ENCODE measurements at places on chromosomes 5 and 9. TPM values are rescaled to one million over a fixed set of nuclear protein-coding genes. Genes with fewer than 3 reads are reported as not detected.

The CCDC180 gene
- total RNA-seq: 4.6 TPM

The TEX48 gene
- total RNA-seq: 0.83 TPM

The GPR150 gene
- total RNA-seq: 1.2 TPM

The FOXD1 gene
- total RNA-seq: not detected

The SLC45A2 gene
- total RNA-seq: 0.19 TPM

- no peak for DNase-seq
- H3K27ac ChIP-seq: no peak overlapping the region
- no peaks in the 10 kb centered on the region for H3K36me3 ChIP-seq
- H3K4me3 ChIP-seq: no peak overlapping the region
- peaks cover 8% of the 10 kb centered on the region for H3K4me1 ChIP-seq
- H3K27me3 ChIP-seq: peaks cover 7% of the 10 kb centered on the region
Measured at GRCh38 chr5:159906463-159906862, 9.8 kb upstream of the ADRA1B start.

- no peak for DNase-seq
- H3K4me1 ChIP-seq: no peaks in the 10 kb centered on the region
- H3K27ac ChIP-seq: no peak overlapping the region
- no peak overlapping the region for H3K4me3 ChIP-seq
Measured at GRCh38 chr5:64156261-64156660, 9.4 kb upstream of the RNF180 start.

- H3K4me3 ChIP-seq: peak within 1 kb of the TSS; percentile 61
- H3K27ac ChIP-seq: peak within 1 kb of the TSS; percentile 69
Measured at GRCh38 chr9:4666042-4666699, at the start of gene SPATA6L. SPATA6L (minus strand) TSS chr9:4666480; CDS start chr9:4666250, 230 bp downstream.

- H3K27me3 ChIP-seq: no peaks in the 10 kb centered on the region
- H3K4me3 ChIP-seq: no peak overlapping the region
- H3K36me3 ChIP-seq: no peaks in the 10 kb centered on the region
- DNase-seq: no peak
- H3K4me1 ChIP-seq: peaks cover 10% of the 10 kb centered on the region
- no peak overlapping the region for H3K27ac ChIP-seq
Measured at GRCh38 chr9:72012646-72013045, 47.8 kb downstream of the C9orf57 start.

DNA sequence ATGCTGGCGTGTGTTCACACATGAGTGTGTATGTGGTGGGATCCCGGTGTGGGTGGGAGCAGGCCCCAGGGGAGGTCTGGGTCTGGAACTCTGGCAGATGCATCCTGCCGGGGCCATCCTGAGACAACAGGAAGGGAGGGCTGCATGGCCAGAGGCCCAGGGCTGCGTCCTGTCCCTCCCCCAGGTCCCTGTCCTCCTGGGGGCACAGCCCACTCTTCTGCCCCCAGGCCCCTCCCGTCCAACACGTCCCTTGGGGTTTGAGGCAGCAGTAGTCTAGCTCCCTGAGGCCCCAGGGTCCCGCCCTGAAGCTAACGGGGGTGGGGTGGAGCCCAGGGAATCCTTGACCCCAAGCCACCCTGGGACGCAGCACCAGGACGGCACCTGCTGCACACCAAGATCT, 16.6 kb downstream of the FLT4 start:
- H3K27me3 ChIP-seq: no peaks in the 10 kb centered on the region
- no peak overlapping the region for H3K27ac ChIP-seq
- no peaks in the 10 kb centered on the region for H3K36me3 ChIP-seq
- no peak for DNase-seq

DNA sequence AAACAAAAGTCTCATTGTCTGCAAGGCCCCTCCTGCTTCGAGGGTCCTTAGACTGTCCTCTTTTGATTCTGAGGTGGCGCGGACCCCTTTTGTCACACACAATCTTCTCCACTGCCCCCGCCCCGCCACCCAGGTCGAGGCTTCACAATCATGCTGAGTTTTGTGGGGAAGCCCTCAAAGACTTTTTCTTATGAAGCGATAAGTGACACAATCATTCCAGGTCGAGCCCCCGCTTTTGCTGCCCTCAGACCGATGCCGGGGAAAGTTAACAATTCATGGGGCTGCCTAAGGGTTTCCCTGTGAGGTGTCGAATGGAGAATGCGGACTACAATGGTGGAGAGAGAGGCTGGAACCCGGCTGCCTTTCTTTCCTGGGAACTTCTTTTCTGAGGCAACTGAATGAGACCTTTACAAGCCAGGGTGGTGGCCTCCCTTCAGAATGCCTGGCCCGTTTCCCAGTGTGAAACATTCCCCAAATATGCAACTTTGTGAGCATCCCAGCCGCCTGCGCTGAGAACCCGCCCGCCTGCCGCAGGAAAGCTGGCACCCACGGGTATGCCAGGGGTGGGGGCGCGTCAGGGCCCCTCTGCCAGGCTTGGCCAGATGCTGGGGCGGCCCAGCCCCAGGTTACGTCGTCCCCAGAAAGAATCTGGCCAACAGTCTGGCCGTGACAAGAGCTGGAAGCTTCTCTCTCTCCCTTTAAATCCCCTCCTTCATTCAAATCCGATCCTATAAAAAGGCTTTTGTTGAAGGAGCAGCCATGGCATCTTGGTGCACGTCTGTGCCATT, 71.9 kb downstream of the MAP1B start:
- no peaks in the 10 kb centered on the region for H3K36me3 ChIP-seq
- H3K27me3 ChIP-seq: peaks cover 37% of the 10 kb centered on the region
- no peak overlapping the region for H3K4me3 ChIP-seq
- no peak for DNase-seq
